ENCODE measurements at places on chromosomes 3 and 15.
A peak's percentile ranks its signal among the peaks of the same experiment; 100 is the strongest.

- no peak for DNase-seq
Measured at GRCh38 chr15:87347806-87348515, 908.6 kb downstream of the NTRK3 start.

GRCh38 chr3:19467761-19468160 lies 319.5 kb downstream of the KCNH8 start:
- DNase-seq = no peak

GRCh38 chr3:47836986-47837385 lies 34.0 kb downstream of the DHX30 start:
- no peak for DNase-seq

DNA sequence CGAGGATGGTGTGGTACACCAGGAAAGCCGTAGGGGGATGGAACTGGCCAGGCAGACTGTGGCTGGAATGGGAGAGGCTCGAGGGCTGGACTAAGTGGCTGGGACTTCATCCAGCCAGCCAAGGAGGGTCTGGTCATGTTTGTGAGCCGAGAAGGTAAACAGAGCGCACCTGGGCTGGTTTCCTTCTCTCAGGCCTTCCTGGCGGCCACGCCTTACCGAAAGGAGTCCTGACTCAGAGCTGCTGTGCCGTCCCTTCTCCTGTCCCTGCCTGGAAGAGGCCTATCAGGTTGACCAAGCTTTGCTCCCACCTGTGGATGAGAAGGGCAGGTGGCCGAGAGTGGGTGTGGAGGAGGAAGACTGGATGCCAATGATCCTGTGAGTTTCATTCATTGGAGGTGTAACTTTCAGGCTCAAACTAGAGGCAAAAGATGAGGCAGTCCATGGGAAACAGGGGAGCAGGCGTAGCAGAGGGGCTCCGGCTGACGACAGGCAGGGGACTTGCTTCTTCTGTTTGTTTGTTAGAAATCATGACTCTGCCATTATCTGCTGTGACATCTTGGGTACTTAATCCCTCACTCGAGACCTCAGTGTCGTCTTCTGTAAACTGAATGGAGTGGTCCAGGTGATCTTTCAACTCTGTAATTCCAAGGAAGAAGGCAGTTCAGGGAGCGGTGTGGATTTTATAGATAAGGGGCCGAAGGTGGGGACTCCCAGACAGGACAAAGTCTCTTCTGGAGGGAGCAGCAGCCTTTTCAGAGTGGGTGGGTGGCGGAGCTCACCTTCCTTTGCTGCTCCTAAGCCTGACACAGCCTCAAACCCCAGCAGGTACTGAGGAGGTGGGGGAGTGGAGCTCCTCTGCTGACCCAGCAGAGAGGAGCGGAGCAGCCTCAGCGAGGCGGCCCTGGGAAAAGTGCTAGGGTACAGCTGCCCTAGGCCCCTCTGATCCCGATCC lies 71.8 kb upstream of the GATM start:
- DNase-seq = no peak

DNA sequence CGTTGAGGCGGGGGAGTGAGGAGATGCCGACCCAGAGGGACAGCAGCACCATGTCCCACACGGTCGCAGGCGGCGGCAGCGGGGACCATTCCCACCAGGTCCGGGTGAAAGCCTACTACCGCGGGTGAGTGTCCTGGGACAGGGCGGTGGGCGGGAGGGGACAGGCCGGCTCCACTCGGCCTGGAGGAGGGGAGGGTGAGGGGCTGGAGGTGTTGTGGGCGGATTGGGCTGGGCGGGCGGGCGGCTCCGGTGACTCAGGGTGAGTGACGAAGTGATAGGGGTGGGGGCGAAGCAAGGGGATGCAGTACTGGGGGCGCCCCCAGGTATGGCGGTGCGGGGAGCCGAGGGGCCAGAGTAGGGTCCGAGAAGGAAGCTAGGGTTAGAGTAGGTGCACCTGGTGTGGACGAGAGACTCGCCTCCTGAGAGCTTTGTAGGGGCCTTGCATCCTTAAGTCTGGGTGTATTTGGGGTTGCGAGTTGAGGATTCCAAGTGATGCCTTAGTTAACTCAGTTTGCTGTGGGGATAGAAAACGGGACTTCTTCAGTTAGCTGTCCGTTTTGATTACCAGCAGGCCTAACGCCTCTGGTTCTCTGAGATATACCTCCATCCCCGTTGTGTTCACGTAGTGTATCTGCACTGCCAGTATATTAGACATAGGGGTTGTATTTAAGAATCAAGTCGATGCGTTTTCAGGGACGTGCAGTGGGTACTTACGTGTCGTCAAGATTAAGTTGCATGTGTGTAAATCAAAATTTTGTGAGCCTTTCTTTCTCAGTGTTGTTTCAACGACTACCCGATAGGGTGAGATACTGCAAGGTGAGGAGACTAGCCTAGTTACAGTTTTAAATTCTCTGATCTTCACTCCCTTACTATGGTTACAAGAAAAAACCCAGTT lies 670 bp downstream of the PRKCI start:
- peak; percentile 44 for DNase-seq

- DNase-seq = no peak
Measured at GRCh38 chr15:65740148-65740547, 51.9 kb downstream of the DENND4A start.

DNA sequence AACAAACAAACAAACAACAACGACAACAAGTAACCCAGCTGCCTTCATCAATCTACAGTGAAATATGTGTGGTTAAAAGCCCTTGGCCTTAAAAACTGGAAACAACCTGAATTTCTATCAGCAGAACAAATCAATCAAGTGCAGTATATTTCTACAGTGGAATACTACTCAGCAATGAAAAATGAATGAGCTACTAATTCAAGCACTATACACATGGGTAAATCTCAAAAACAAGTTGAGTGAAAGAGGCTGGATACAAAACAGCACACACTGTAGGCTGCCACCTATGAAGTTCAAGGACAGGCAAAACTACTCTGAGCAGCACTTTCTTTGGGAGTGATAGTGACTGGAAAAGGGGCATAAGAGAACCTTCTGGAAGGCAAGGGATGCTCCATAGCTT lies 395.5 kb upstream of the PROK2 start:
- DNase-seq = no peak

DNA sequence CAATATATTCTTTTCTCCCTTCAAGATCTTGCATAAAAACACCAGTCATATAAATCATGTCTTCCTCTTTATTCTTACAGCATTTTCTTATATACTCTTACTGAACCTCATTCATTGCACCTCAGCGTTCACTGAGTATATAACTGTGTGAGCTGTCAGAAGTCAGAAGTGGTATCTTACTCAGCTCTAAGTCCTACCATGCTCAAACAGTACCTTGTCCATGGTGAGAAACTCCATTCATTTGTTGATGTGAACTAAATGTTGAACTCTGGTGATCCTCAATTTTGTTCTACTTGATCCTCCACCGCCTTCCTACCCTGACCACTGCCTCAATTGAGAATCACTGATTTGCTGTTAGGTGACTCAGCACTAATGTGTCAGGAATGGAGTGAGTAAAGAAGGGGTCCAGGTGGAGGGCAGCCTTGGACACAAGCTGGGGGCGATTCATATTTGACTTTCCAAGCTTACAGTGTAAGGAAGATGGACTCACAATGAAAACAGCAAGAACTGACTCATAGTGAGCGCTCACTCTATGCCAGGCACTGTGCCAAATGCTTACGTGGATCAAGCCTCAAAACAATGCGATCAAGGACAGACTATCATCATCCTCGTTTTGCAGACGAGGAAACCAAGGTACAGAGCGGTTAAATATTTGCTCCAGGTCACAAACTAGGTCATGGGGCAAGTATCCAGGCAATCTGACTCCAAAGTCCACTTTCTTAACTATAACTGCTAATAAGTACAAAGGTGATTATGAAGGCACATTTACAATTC lies 13.5 kb upstream of the ZFYVE19 start:
- no peak for DNase-seq

DNA sequence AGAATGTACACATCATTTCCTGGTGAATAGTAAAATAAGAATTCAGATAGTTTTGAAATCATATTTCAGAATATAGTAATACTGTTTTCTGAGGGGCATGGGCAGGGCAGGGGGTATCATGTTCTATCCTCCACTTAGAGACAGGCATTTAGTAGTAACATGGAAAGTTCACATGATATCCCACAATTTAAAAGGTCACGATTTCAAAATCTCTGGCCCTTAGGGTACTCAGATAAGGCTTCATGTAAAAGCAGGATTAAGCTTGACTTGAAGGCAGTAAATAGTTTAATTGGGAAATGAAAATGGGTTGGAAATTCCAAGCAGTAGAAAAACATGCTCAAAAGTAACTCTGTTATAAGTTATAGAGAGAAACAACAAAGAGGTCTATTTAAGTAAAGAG lies 353.2 kb upstream of the AGTR1 start:
- DNase-seq = no peak

GRCh38 chr15:45254405-45254804 lies 2.4 kb downstream of the SLC28A2 start:
- DNase-seq = no peak

DNA sequence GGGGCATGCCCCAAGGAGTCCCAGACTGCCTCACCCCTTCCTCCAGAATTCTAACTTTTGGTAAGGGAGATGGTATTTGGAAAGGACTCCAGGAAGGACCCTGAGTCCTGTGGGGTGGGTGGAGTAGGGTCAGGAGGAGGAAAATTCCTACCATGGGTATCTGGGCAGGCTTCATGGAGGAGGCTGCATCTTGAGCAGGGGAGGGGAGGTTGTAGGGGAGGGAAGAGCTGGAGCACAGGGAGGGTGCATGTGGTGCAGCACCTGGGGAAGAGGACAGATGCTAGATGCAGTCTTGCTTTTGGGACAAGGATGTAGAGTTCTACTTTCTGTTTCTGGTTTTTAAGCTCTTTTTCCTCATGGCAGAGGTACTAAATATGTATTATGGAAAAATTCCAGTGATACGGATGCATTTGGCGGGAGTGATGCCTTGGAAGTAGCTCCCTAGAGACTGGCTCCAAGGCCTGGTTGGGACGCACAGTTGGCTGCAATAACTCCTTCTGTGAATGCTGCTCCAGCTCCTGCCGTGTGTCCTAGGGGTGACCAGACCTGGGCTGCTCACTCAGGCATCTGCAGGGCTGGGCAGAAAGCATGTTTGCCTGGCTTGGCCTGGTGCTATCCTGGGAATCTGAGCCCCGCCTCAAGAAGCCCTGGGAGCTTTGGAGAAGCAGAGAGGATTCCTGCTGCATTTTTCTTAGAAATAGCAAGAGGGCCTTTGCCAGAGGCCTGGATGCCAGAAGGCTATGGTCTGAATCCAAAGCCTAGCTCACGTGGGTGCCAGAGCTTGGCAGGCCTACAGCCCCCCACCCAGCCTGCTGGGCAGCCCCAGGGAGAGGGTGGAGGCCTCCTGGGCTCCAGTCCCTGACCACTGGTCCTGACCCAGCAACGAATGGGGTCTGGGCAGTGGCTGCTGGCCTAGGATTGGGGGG lies 10.1 kb downstream of the SEMA3F start:
- DNase-seq = no peak

DNA sequence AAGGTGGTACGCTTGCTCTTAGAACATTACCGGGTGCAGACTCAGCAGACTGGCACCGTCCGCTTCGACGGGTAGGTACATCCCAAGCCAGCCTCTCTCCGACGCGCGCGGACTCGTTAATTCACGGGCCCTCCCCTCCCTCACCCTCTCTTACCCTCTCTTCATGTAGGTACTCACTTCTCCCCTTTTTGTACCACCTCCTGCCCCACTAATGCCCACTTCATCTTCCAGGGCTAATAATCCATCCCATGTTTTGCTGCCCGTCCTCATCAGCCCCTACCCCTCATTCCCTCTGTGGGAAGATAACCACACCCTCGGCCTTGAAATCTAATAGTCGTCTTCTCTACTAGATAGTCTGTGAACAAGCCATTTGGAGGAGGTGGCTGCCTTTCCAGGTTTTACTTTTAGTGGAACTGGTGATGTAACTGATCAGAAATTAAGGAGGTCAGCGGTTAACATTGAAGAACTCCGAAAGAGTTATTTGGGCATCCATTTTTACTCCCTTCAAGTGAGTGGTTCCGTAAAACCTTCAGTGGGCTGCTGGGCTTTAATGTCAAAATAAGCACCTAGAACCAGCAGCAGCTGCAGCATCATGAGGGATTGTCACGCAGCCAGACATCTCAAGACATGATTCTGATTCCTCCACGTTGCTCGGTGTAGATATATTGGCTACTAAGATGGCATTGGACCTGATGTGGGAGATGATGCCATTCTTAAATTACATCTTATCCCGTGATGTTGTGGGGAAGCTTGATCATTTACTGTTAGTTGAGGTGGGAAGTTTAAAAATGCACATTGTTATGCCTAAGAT lies 1.3 kb downstream of the FEM1B start:
- DNase-seq = no peak

DNA sequence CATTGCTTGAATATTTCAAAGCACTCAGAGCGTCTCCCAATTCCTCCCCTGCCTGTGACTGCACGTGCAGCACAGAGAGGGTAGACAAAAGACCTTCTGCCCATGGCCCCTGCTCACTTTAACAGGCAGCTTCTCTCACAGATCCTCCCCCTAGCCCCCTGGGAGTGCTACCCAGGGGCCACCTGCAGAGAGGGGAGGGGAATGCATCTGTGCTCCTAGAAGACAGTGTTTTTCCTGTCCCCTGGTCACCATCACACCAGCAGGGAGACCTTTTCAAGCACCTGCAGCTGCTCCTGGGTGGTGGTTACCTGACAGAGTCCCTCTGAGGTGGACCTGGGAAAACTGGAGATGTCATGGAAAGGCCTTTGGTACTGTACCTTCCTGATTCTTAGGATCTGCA lies 56.7 kb upstream of the PRR23C start:
- DNase-seq = no peak

GRCh38 chr3:69081583-69082262 lies 1.6 kb upstream of the UBA3 start:
- no peak for DNase-seq

- no peak for DNase-seq
Measured at GRCh38 chr3:120756061-120756460, 13.5 kb downstream of the GTF2E1 start.

DNA sequence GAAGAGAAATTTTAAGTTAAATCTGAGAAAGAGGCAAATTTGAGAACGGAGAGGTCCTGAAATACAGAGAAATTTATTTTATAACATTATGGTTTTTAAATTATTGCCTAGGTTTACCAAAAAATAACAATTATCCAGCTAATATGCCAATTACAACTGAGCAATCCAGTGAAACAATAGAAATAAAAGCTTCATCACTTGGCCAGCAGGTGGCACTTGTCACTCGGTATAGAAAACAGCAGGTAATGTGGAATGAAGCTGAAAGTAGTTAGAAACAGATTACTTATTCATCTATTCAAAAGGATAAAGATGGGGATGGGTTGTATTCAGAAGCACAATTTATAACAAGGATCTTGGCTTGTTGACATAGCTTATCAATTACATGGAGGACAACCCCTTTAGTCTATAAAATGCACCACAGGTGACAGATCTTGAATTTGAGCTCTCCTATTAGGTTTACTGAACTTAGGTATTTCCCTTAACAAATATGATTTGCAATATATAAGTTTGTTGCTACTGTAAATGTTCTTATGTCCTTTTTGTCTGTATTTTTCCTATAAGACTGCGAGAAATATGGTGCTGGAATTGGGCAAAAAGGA lies 70.1 kb upstream of the GUCA1C start:
- no peak for DNase-seq

GRCh38 chr3:127172781-127173515 lies 20.0 kb upstream of the PRR23E start:
- no peak for DNase-seq

GRCh38 chr3:153282355-153282754 lies 120.3 kb downstream of the RAP2B start:
- no peak for DNase-seq
